Chondrocyte (in vitro differentiated cells): ENCODE measurements at places on chromosomes 2 and 18. TPM values are rescaled to one million over a fixed set of nuclear protein-coding genes. Genes with fewer than 3 reads are reported as not detected.
A peak's percentile ranks its signal among the peaks of the same experiment; 100 is the strongest.

DNA sequence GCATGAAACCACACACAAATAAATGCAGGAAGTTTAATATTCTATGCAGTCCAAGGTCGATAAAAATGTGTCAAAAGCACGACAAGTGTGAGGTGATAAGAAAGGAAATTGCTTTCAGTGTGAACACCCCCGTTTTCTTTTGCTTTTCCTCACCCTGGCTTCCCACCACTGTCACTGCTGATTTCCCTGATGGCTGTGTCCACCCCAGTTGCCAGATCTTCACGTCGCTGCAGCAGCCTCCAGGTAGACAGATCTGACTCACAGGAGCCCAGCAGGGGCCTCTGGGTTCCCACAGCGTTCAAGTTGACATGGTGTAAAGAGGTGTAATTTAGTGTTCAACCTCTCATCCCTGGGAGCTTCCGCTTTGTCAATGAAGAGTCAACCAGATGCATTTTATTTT lies 128.0 kb upstream of the TACR1 start:
- H3K36me3 ChIP-seq, result peaks cover 2% of the 10 kb centered on the region
- no peaks in the 10 kb centered on the region for H3K4me1 ChIP-seq
- no peak overlapping the region for H3K27ac ChIP-seq
- no peak overlapping the region for H3K4me3 ChIP-seq

- no peak overlapping the region for H3K4me3 ChIP-seq
- H3K36me3 ChIP-seq, result no peaks in the 10 kb centered on the region
- DNase-seq, result no peak
Measured at GRCh38 chr18:59484131-59484530, 125.1 kb upstream of the LMAN1 start.

- no peaks in the 10 kb centered on the region for H3K36me3 ChIP-seq
- no peak for DNase-seq
- no peaks in the 10 kb centered on the region for H3K4me1 ChIP-seq
- no peak overlapping the region for H3K4me3 ChIP-seq
- peaks cover 11% of the 10 kb centered on the region for H3K27me3 ChIP-seq
- H3K27ac ChIP-seq, result no peak overlapping the region
Measured at GRCh38 chr2:75986617-75987016, 275.9 kb upstream of the GCFC2 start.

GRCh38 chr2:240326246-240326645 lies 109.2 kb upstream of the GPC1 start:
- H3K27ac ChIP-seq, result peak overlapping the region; percentile 71
- no peak for DNase-seq
- no peak overlapping the region for H3K4me3 ChIP-seq
- H3K4me1 ChIP-seq, result peaks cover 15% of the 10 kb centered on the region
- H3K36me3 ChIP-seq, result no peaks in the 10 kb centered on the region
- no peaks in the 10 kb centered on the region for H3K27me3 ChIP-seq

DNA sequence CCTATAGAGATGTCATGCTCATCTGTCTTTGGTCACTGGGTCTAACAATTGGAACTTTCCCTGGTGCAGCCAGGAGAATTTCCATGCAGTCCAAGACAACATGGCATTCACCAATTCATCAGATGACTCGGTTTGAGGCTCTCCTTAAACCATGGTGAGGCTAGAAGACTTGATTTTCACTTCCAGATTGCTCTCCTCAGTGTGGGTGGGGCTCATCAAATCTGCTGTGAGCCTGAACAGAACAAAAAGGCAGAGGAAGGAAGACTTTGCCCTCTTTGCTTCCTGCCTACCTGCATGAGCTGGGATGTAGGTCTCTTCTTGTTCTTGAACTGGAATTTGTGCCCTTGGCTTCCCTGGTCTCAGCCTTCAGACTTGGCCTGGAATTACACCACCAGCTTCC lies 203.4 kb upstream of the TRIB2 start:
- no peaks in the 10 kb centered on the region for H3K27me3 ChIP-seq
- H3K27ac ChIP-seq, result no peak overlapping the region
- peaks cover 7% of the 10 kb centered on the region for H3K4me1 ChIP-seq
- no peak for DNase-seq

Gene USP37
- 9.5 to 14.6 TPM (median 10.0 TPM) in 3 replicates for total RNA-seq

Gene TNFAIP6
- 4.1 to 7.4 TPM (median 4.2 TPM) in 3 replicates for total RNA-seq

Gene OTOS
- not detected in 3 replicates for total RNA-seq
